ENCODE measurements at places on chromosomes 1 and 21. TPM values are rescaled to one million over a fixed set of nuclear protein-coding genes. Genes with fewer than 3 reads are reported as not detected.

The SPRR2B gene
- total RNA-seq = not detected

- peak; percentile 23 for DNase-seq
Measured at GRCh38 chr21:46116776-46117585, 19.1 kb downstream of the COL6A2 start.

- DNase-seq = no peak
Measured at GRCh38 chr1:168236836-168237611, 11.2 kb downstream of the SFT2D2 start.

The LYPD8 gene
- total RNA-seq = not detected

The OLIG2 gene
- total RNA-seq = 2.0 TPM

DNA sequence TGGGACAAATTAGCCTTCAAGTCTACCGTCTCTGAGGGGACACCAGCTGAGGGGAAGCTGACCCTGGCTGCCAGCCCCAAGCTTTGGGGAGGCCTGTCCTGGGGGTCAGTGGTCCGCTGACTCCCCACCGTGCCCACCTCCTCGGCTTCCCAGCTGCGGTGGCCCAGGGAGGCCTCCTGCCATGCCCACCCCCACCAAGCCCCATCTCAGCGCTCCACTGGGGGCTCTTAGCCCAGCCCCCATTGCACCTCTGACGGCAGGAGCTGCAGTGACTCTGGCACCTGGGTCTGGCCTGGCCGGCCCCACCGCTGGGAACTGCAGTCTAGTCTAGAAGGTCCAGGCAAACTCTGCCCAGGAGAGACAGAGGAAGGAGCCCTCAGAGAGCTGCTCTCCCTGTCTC lies 30.2 kb upstream of the SIM2 start:
- DNase-seq = no peak

DNA sequence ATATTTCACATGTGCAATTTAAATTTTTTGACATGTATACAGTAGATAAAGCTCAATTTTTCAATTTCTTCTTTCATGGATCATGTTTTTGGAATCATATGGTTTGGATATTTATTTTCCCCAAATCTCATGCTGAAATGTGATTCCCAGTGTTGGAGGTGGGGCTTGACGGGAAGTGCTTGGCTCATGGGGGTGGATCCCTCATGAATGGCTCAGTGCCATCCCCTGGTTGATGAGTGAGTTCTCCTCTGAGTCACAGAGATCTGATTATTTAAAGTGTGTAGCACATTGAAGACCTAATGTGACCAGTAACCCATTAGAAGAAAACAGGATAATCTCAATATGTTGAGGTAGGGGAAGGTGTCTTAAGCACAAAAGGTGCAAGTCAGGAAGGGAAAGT lies 9.1 kb upstream of the IFI16 start:
- DNase-seq = peak; percentile 46

- DNase-seq = no peak
Measured at GRCh38 chr21:32508558-32508957, 76.8 kb downstream of the TCP10L start.

DNA sequence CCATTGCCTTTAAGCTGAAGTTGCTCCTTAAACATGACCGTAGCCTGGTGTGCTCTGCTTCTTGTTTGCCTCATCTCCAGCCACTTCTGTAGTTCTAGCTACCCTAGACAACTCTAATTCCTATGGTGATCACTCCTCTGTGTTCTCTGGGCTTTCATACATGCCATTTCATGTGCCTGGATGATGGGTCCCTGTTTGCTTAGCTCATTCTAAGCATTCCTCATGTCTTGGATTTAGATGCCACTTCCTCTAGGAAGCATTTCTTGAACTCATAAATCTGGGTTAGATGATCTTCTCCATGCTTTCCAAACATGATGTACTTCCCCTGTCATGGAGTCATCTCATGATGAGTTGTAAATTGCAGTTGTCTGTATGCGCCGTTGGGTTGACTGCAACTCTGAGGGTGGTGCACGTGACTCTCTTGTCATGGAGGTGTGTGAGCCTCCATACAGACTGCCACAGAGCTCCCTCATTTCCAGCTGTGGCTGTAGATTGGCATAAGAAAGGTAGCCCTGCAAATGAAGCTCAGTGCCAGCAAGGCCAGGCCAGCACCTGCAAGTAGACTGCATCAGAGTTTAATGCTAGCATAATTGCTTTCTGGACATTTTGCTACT lies 77.2 kb downstream of the LAMC1 start:
- no peak for DNase-seq

DNA sequence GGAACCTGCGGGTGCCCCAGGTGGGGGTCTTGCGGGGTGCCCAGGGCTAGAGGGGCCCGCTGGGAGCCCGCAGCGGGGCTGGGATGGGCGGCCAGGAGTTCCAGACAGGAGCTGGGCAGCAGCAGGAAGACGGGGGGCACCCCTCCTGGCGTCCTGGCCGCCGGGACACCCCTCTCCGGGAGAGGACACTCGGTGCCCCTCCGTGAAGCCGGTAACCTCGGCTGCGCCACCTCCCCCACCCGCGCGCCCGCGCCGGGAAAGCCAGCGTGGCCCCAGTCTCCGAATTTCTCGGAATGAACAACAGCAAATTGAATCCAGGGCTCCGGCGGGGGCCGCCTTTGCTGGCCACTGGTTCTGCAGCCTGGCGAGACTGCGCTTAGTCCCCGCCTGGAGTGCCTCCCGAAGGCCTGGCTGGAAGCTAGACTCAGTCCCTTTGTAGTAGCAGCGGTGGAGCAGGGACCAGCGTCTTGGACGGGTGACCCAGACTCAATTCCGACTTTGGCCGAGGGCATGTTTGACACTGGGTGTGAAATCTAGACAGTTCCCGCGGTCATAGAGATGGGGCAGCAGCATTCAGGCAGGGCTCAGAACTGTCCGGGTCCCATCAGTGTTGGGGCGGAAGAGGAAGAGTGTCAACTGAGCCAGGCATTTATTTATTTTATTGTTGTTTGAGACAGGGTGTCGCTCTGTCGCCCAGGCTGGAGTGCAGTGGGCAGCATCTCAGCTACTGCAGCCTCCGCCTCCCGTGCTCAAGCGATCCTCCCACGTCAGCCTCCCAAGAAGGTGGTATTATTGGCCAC lies 773 bp downstream of the IFNGR2 start:
- peak; percentile 49 for DNase-seq

DNA sequence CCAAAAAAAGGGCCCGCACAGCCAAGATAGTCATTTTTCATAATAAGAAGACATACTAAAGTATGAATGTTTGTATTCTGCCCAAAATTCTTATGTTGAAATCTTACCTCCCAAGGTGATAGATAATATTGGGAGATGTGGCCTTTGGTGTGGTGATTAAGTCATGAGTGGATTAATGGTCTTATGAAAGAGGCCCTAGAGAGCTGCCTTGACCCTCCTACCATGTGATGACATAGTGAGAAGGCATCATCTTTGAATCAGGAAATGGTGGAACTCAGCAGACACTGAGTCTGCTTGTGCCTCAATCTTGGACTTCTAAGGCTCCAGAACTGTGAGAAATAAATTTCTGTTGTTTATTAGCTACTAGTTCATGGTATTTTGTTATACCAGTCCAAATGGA lies 11.8 kb upstream of the RNPC3 start:
- no peak for DNase-seq

DNA sequence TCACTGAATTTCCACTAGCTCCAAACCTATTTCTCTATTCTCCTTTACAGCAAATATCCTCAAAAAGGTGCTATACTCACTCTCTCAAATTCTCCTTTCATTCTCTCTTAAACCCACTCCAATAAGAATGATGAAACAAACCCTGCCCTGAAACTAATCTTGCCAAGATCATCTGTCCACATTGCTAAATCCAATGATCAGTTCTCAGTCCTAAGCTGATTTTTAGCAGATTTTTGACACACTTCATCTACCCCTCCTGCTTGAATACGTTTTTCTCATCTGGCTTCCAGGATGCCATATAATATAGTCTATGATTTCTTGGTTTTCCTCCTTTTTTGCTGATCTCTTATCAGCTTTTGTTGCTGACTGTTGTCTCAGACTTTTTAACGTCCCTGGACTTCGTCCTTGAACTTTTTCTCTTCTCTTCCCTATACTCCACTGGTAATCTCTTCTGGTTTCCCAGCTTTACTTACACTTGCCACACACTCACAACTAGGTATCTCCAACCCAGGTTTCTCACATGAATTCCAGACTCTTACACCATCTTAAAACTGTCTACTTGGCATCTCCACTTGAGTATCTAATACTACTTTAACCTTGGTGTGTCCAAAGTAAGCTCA lies 35.3 kb downstream of the RERE start:
- DNase-seq = no peak

The HAO2 gene
- total RNA-seq = 0.61 TPM

The CHD1L gene
- total RNA-seq = 68.9 TPM

- no peak for DNase-seq
Measured at GRCh38 chr1:247923941-247924340, 748 bp upstream of the OR2AJ1 start.

- DNase-seq = no peak
Measured at GRCh38 chr1:101245246-101245927, 8.6 kb downstream of the S1PR1 start.

The DCST2 gene
- 0.35 TPM for total RNA-seq

DNA sequence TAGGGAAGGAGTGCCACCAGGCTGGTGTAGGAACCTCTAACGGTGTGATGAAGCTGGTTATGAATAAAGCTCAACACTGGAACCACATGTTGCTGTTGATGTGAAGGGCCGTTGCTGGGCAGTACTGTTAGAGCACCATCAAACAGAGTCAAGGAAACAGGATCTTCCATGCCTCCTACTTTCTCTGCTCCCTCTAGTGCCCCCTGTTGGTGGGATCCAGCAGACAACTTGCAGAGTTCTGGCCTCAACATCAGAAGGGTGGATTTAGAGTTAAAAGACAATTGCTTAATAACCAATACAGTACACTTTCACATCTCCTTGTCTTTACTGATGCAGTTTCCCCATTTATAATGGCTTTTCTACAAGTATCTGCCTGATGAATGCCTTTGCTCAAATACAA lies 336.4 kb downstream of the NTNG1 start:
- peak; percentile 55 for DNase-seq

DNA sequence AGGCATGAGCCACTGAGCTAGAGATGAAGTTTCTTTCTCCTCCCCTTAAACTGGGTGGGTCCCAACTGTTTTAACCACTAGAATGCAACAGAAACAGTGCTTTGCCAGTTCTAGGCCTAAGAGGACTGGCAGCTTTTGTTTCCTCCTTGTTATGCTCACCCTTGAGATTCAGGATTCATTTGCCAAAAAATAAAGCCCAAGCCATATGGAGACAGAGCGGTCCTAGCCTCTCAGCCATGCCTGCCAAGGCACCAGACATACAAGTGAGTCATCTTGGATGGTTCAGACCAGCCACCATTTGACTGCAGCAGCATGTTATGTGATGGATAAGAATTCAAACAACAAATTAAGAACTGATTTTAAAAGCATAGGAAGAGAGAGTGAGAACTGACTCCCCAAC lies 38.1 kb upstream of the STUM start:
- DNase-seq = peak; percentile 6

DNA sequence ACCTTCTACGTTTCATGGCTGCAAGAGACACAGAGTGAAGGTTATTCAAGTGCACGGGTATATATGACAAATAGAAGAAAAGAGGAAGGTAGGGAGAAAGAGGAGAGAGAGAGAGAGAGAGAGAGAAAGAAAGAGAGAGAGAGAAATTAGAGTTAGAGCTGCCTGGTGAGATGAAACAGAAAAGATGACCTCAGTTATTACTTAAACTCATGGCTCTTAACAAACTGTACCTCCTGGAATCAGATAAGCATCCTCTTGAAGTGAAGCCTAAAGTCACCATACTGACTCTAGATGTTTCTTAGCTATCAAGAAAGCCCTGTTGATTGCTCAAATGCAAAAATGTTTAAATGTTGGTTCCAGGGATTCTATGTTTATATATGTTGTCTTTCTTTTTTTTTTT lies 597.7 kb upstream of the ZP4 start:
- DNase-seq = no peak

The FOXO6 gene
- total RNA-seq = 0.99 TPM

The BTBD19 gene
- total RNA-seq = 1.9 TPM

DNA sequence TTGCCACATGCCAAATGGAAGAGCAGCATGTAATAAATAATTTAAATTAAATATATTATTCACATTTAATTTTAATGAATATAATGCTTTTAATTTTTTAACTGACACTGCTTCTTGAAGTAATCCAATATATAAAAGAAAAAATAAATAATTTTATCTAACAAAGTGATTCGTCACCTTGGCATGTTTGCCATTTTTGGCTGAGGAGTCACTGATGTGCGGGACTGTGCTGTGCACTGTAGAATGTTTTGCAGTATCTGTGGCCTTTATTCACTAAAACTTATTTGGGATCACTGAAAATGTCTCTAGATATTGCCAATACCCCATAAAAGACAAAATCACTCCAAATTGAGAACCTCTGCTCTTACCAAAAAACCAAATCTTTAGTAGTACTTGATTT lies 807.8 kb downstream of the BRINP3 start:
- no peak for DNase-seq

- no peak for DNase-seq
Measured at GRCh38 chr1:23613191-23614031, 54.1 kb upstream of the ID3 start.

GRCh38 chr1:155967341-155968050 lies 10.9 kb downstream of the ARHGEF2 start:
- no peak for DNase-seq

The RAD54L gene
- total RNA-seq = 46.8 TPM

DNA sequence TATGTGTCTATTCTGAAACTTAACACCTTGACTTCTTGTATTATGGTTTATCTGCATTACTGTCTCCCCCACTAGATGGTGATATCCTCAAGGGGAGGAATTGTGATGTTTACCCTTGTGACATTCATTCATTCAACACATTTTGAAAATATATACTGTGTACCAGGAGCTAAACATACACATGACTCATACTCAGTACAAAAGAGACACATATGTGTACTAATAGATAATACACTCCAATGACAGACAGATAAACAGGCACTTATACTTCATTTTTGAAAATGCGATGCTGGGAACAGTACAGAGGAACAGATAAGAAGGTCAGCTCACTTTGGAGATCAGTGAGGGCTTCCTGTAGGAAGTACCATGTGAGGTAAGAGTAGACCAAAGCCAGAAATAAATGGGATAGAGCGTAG lies 8.9 kb upstream of the RAB3GAP2 start:
- no peak for DNase-seq

The DIP2A gene
- total RNA-seq = 23.0 TPM

- DNase-seq = no peak
Measured at GRCh38 chr1:99363531-99363930, 99.2 kb downstream of the PLPPR4 start.

The OR2L2 gene
- total RNA-seq = 0.11 TPM

DNA sequence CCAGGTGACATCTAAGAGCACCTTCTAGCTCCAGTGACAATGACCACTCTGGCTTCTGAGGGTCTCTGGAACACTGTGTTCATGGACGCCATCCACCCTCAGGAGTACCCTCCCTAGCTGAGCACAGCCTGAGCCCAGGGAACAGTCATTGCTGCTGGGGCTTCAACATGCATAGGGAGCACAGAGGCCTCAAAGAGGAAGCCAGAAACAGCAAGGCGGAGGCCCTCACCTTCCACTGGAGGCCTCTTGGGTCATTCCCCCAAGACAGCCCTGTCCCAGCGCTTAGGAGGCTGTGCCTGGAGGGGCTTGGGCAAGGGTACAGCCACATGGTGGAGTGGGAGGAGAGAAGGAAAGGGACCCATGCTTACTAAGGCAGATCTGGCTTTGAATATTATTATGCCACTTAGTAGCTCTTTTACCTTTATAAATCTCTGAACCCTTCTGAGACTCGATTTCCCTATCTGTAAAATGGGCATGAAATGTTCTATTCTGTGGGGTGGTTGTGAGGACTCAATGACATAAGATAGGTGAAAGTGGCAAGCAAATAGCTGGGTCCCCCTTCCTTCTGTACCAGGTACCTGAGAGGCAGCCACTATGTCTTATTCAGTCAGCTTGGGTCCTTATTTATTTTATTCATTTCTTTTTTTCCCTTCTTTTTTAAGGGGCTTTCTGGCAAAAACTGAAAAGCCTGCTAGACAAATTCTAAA lies 32.8 kb downstream of the PTAFR start:
- DNase-seq = no peak

Measured in H9 (cell line).